ENCODE measurements at places on chromosomes 7 and 10.

- no peak for DNase-seq
Measured at GRCh38 chr10:62327885-62328284, 46.3 kb upstream of the ZNF365 start.

DNA sequence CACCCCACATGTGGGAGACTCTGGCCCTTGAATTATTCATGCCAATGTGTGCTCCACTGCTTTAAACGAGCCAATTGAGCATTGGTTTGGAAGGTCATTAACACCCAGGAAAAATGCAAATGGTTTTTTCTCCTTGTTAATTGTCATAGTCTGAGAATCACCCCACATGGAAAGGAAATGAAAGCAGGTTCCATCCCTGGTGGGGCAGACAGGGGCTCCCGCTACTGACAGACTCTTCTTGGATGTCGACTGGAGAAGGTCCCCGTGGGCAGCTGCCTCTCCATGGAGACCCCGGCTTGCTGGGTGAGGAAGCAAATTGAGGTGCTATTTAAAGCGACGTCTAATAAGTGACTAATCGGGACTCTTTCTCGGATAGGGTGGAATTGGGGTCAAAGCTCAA is 32.0 kb upstream of the EN2 start:
- no peak for DNase-seq

- DNase-seq, result no peak
Measured at GRCh38 chr10:30554440-30554825, 75.1 kb downstream of the LYZL2 start.

DNA sequence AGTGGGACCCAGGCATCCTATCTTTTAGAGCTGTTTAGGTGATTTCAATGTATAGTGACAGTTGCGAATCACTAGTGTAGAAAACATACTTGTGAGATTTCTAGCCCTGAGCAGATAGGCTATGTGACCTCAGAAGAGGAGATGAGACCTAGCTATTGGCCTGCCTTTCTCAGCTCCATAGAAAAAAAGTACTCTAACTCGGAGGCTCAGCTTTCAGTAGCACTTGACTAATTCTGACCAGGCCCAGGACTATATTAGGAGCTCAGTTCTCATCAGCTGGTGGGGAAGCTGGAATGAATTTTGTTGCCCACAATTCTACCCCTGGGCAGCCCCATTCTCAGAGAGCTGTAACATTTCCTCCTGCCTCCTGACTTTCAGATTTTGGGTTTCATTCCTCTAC is 179.9 kb upstream of the NAMPT start:
- no peak for DNase-seq

DNA sequence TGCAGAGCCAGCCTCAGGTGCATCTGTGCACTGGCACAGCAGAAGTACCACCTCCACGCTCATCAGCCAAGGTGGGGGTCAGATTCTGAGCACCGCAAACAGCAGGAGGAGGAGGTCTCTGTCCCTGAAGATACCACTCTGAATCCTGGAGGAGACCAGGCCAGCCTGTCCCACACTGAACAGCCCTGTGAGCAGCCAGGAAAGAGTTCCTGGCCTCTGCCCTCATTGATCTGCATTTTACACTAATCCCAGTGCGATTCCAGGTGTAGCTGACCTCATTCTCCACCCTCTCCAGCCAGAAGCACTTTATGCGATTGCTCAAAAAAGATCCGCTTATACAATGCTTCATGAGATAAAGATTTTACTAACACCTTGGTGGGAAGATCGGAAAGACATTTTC is 99.1 kb upstream of the CACUL1 start:
- no peak for DNase-seq

DNA sequence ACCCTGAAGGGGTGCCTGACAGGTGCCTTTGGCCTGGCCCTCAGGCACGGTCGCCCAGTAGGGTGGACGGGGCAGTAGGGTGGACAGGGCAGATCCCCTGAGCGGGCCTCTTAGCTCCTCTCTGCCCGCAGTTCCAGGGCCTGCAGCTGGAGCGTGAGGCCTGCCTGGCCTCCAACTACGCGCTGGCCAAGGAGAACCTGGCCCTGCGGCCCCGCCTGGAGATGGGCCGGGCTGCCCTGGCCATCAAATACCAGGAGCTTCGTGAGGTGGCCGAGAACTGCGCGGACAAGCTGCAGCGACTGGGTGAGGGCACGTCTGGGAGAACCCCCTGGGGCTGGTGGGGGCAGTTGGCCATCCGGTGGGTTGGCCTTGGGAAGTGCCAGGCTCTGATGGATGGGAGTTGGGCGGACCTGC is 1.7 kb downstream of the VPS37D start:
- DNase-seq, result no peak

DNA sequence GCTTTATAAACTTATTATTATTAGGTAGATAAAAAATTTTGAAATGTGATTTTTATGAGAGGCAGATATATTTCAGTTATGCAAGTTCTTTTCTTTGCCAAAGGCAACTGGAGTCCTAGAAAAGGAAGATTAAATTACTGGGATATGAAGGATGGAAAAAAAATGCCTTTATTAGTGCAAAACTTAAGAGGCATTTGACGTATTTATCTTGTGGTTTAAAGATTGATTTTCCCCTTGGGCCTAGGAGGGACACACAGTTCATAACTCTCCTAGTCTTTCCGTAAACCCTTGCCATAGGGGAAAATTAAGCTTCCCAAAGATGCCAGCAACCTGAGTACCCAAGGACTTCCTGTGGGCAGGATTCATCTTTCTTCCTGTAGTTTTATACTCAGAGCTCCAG is 3.1 kb upstream of the STEAP4 start:
- no peak for DNase-seq

GRCh38 chr10:1603181-1603580 is 134.1 kb downstream of the ADARB2 start:
- DNase-seq, result no peak

- DNase-seq, result no peak
Measured at GRCh38 chr7:90345595-90346335, 751 bp upstream of the GTPBP10 start.

DNA sequence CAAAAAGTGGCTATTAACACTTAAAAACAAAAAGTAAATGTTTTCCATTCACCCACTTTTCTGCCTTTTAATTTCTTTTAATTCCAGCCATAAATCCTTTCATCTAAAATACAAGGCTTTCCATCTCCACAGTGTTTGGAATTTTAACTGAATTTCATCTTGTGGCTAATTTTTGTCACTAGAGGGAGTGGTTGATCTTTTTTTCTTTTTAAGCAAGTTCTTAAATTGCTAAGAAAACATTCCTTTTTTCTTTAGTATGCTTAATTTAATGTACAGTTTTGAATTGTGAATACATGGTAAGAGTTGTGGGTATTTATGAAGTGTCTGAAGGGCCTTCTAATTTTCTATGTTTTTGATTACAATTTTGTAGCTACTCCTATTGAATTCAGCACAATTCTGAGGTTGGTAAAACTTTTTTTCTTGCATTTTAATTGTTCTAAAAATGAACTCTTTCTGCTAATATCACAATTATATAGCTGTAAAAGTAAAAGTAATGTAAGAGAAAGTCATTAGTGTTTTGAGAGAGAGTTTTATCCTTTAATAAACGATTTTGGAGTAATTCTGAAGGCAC is 54.9 kb upstream of the ANK3 start:
- DNase-seq, result no peak

GRCh38 chr10:3465406-3465891 is 292.9 kb upstream of the PITRM1 start:
- DNase-seq, result no peak

DNA sequence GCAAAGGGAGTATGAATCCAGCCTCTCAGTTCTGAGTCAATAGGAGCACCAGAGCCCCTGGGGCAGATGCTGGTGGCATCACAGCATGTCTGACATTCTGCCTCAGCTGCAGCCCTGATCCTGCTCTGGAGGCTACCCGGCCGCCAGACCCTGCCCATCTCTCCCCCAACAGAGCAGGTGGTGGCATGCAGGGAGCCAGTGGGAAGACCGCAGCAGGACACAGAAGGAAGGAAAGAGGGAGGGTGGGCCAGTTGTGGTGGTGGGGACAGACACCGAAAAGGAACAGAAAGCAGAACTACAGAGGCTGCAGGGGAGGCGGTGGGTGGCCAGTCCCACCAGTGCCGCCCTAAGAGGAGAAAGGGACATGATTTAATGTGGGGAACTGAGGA is 35.3 kb downstream of the BLNK start:
- peak; percentile 7 for DNase-seq

GRCh38 chr7:150716939-150717338 is 526 bp downstream of the GIMAP1 start:
- DNase-seq, result no peak

- no peak for DNase-seq
Measured at GRCh38 chr7:99261646-99262045, 11.0 kb upstream of the MYH16 start.

- DNase-seq, result no peak
Measured at GRCh38 chr7:61111-61510, 131.3 kb upstream of the FAM20C start.

DNA sequence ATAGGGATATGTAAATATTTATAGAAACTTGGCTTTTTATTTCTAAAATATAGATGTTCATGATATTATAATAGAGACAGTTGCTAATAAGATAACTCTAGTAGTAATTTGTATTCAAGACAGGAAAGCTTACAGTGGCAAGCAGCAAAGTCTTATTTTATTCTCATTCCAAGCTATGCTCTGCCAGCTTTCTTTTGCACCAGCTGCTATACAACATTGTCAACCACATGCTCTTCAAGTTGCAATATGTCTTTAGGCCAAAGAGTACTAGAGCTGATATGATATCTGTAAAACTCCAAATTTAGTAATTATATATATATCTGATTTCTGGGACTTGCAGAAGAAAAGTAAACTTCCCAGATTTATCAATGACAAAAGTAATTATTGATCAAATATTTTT is 350.1 kb downstream of the HGF start:
- no peak for DNase-seq

DNA sequence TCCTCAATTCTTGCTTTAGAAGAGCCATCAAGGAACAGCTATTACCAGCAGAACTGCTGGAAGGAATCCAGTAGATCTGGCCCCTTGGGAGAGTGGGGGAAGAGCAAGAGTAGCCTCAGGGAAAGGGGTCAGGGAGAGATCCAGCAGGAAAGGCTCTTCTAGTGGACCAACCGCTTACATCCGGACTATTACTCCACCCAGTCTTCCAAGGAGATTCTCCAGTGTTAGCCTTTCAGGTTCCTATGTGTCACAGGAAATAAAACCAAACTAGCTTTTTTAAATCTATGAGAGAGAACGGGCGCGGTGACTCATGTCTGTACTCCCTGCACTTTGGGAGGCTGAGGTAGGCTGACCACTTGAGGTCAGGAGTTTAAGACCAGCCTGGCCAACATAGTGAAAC is 34.3 kb downstream of the TET1 start:
- DNase-seq, result no peak

DNA sequence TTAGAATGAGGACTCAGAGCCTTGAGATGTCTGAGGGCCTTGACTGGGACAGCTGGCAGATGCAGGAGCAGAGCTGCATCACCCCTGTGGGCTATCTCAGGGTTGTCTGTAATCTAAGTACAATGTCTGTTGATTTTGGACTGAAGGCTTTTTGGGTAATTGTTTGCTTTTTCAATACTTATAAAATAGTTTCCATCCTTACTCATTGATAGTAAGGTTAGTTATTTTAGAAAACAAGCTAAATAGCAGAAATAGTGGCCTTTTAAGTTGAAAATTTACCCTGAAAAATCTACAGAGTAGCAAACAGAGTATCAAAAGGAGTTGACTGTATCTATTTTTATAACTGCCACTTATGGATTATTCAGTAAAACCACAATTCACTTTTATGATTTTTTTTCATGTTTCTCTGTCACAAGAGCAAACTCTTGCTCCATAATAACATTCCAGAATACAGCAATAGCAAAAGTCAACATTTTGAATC is 179.7 kb downstream of the CFTR start:
- no peak for DNase-seq

GRCh38 chr10:60203993-60204618 is 185.6 kb downstream of the ANK3 start:
- DNase-seq, result no peak

- no peak for DNase-seq
Measured at GRCh38 chr7:102413611-102414010, 17.4 kb downstream of the PRKRIP1 start.

- no peak for DNase-seq
Measured at GRCh38 chr10:113657544-113657943, 6.3 kb downstream of the NRAP start.

DNA sequence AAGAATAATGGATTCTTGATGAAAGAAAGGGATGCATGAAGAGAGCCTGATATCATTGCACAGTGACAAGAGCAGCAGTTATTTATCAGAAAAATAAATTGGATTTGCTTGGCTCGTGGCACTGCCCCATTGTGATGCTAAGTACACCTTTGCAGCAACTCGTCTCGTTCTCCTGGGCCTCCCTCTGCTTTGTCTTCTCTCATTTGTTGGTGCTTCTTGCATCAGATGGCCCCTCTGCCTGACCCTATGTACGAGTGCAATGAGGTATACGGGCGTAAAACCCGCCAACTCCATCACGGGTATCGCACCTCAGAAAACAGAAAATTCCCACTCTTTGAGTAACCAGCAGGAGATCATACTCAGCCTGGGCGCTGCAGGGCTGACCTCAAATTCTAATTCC is 107.2 kb upstream of the C10orf90 start:
- no peak for DNase-seq

- DNase-seq, result no peak
Measured at GRCh38 chr10:84452003-84452402, 123.6 kb downstream of the CCSER2 start.

- DNase-seq, result no peak
Measured at GRCh38 chr10:87030912-87031635, 11.0 kb downstream of the FAM25A start.

- peak; percentile 70 for DNase-seq
Measured at GRCh38 chr7:73721377-73721817, 1.9 kb upstream of the STX1A start.

DNA sequence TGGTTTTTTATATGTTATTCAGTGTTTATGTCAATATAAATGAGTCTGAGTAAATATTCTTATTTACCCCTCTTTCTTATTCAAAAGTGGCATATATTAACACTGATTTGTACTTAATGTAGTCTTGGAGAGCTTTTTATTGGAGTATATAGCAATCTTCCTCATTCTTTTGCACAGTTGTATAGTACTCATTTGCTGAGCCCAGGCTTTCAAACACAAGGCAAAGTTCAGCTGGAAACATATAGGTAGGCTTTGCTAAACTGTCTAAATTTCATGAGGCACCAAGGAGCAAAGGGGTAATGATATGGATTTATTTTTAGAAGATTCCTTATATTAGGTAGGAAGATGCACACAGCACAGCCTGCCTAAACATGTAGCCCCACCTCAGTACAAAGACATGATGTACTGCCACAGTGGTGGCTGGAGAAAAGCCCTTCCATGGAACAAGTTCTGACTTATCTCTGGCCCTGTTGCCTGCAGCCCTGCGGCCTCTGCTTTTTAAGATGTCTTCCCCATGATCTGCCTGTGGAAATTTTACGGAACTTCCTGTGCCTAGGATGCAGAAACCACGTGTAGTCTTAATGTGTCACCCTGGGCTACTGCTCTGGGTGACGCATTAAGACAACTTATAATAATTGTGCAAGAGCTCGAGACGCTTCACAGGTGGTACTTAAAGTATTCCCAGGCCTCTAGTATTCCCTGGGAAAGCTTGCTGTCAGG is 9.6 kb upstream of the PDCD4 start:
- no peak for DNase-seq

Measured in hypothalamus (tissue), 51 donors.